ENCODE measurements at places on chromosomes 12 and 14.

DNA sequence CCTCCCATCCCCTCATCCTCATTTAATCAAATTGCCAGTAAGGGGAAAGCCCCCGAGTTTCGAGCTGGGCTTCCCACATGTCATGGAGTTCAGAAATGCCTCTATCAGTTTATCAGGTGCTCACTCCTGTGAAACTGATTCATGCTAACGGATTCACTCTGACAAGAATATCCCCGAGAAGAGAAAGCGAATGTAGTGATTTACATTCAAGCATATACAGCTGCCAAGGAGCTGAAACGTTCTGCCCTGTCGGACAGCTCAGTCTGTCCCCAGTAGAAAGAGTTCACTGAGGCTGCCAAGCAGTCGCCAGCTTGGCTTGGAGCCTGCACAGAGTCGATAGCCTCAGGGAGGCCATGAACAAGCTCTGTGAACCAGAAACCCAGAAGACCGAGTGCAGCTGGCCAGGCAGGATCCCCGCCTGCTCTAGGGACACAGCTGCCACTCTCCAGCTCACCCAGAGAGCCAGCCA lies 88.4 kb downstream of the TMCC3 start:
- H3K4me3 ChIP-seq: no peak overlapping the region
- H3K4me1 ChIP-seq: peaks cover 7% of the 10 kb centered on the region
- no peak overlapping the region for H3K27ac ChIP-seq
- no peaks in the 10 kb centered on the region for H3K36me3 ChIP-seq
- no peaks in the 10 kb centered on the region for H3K27me3 ChIP-seq

- DNase-seq: no peak
- no peaks in the 10 kb centered on the region for H3K27me3 ChIP-seq
- no peaks in the 10 kb centered on the region for H3K4me1 ChIP-seq
- H3K4me3 ChIP-seq: no peak overlapping the region
- H3K36me3 ChIP-seq: no peaks in the 10 kb centered on the region
Measured at GRCh38 chr12:104230304-104231095, 14.9 kb downstream of the TXNRD1 start.

GRCh38 chr12:1605129-1606020 lies 11.0 kb upstream of the FBXL14 start:
- peak; percentile 92 for DNase-seq
- H3K4me3 ChIP-seq: peak overlapping the region; percentile 31
- H3K4me1 ChIP-seq: peaks cover 4% of the 10 kb centered on the region

GRCh38 chr12:12474931-12475795 lies 87.5 kb downstream of the DUSP16 start:
- no peaks in the 10 kb centered on the region for H3K4me1 ChIP-seq
- H3K27me3 ChIP-seq: no peaks in the 10 kb centered on the region
- H3K4me3 ChIP-seq: no peak overlapping the region
- DNase-seq: no peak
- peaks cover 20% of the 10 kb centered on the region for H3K36me3 ChIP-seq
